Iris pigment epithelial cell (primary cell): ENCODE measurements at places on chromosomes 2 and 18.
A peak's percentile ranks its signal among the peaks of the same experiment; 100 is the strongest.

- DNase-seq: no peak
Measured at GRCh38 chr2:159227467-159227866, 59.0 kb downstream of the WDSUB1 start.

DNA sequence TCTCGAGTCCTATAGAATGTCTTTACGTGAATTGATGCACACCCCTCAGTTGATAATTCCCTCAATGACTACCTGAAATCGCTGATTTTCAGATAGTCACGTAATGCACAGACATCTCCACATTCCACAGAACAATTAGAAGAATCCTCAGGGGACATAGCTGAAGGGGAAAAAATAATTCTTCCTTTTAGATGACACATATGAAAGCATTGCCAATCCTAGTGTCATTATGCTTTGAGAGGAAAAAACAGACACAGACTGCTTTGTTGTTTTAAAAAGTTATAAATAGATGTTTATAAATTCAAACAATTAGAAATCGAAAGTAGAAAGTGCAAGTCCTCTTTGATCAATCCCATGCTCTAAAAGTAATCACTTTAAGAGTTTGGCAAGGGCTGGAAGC is 100.6 kb upstream of the FN1 start:
- no peak for DNase-seq

DNA sequence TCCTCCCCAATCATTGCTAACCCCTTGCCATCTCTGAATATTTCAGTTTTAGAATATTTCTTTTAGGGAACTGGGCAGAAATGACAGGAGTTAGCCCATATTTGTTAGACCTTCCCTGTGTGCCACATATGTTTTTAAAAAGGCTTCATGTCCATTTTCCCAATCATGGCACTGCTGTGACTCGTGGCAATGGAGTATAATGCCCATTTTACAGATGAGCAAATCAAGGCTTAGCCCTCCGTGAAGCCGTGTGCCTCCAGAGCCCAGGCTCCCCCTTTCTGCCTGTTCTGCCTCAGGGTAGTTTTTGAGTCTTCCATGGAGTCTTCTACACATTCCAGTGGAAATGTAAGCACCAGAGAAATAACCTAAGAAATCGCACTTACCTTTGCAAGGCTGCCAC is 130.1 kb downstream of the KCTD1 start:
- no peak for DNase-seq

GRCh38 chr2:227183657-227184367 is 19.4 kb downstream of the COL4A3 start:
- DNase-seq: peak; percentile 21

DNA sequence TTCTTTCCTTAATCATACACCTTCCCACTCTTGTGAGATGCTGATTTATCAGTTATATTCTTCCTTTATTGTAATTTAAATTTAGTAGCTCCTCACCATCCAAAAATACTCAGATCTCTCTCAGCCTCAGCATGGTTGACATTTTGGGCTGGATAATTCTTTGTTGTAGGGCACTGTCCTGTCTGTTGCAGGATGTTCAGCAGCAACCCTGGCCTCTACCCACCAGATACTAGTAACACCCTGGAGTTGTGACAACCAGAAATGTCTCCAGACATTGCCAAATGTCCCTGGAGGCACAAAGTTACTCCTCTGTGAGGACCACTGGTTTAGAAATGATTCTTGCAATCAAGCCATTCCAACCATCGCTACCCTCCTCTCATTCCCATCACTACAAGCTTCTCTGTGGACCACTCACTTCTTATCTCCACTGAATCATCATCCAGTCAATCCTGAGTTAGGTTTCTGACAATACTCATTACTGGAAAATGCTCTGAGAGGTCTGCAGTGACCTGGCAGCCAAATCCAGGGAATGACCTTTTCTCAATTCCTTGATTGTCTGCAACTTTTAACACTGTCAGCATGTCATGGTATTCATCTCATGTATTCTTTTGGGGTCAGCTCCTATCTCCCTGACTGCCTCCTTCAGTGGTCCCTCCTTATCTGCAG is 43.3 kb downstream of the OSBPL6 start:
- peak; percentile 34 for DNase-seq

DNA sequence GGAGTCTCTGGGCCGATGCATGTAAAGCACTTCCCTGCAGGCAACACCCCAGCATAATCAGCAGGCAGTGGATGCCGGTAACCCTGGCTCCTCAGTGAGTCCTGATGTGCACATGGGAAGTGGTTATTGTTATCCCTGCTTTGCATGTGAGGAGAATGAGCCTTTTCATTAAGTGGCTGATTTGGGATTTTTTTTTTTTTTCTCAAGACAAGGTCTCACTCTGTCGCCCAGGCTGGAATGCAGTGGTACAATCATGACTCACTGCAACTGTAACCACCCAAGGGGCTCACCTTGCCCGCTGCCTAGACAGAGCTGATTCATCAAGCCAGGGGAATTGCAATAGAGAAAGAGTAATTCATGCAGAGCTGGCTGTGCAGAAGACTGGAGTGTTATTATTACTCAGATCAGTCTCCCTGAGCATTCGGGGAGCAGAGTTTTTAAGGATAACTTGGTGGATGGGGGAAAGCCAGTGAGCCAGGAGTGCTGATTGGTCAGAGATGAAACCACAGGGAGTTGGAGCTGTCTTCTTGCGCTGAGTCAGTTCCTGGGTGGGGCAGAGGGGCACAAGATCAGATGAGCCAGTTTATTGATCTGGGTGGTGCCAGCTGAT is 95.4 kb downstream of the SOCS6 start:
- peak; percentile 76 for DNase-seq
